ENCODE measurements at places on chromosomes 3 and 15. TPM values are rescaled to one million over a fixed set of nuclear protein-coding genes. Genes with fewer than 3 reads are reported as not detected.
A peak's percentile ranks its signal among the peaks of the same experiment; 100 is the strongest.

POC1A gene
- 0.46 TPM for polyA plus RNA-seq

RASA2 gene
- 3.2 TPM for polyA plus RNA-seq

CLDN16 gene
- 0.57 TPM for polyA plus RNA-seq

CLEC3B gene
- 31.9 TPM for polyA plus RNA-seq

CHRM5 gene
- not detected for polyA plus RNA-seq

ALS2CL gene
- polyA plus RNA-seq = 44.8 TPM

SOX14 gene
- polyA plus RNA-seq = not detected

GRCh38 chr3:39540162-39540921 is 72.9 kb downstream of the MOBP start:
- no peak for DNase-seq

- no peak for DNase-seq
Observed at GRCh38 chr3:106577241-106577640, 708.4 kb upstream of the CBLB start.

- no peak for DNase-seq
Observed at GRCh38 chr3:72855001-72855400, 6.8 kb upstream of the SHQ1 start.

- DNase-seq = no peak
Observed at GRCh38 chr3:71997066-71997653, 212.2 kb upstream of the PROK2 start.

DNA sequence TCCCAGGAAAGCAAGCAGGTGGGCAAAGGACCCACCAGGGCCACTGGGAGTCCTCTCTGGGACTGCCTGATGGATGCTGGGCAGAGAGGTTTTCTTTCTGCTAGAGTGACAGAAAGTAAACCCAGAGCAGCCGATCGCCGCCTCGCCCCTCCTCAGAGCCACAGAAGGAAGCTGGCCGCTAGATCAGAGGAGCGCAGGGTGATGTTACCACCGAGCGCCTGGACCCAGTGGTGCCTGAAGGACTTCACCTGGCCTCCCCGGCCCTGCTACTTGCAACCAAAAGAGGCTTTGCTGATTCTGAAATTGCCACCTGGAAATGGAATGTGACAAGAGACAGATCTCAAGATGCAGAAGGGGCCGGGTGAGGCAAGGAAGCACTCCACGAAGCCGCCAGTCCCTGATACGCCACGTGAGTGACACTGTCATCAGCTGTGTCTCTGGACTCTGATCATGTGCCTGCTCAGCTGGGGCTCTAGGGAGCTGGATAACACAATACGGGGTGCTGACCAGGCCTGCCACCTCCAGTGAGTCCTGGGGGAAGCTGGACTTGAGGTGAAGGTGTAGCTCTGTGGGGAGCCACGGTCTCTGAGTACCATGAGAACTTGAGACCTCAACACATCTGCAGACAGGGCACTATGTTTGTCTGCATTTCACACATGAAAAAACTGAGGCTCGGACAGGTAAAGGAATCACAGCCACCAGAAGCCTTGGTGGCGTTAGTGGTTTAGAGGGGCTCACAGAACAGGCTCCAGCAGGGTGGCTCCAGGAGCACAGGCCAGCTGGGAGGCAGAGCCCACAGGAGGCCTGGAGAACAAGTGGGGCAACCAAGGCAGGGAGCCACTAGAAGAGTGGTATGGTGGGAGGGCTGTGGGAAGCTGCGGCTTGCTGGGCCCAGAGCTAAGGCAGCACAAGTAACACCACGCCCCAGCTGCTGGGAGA is 137.9 kb upstream of the PRR20G start:
- DNase-seq = no peak

DNA sequence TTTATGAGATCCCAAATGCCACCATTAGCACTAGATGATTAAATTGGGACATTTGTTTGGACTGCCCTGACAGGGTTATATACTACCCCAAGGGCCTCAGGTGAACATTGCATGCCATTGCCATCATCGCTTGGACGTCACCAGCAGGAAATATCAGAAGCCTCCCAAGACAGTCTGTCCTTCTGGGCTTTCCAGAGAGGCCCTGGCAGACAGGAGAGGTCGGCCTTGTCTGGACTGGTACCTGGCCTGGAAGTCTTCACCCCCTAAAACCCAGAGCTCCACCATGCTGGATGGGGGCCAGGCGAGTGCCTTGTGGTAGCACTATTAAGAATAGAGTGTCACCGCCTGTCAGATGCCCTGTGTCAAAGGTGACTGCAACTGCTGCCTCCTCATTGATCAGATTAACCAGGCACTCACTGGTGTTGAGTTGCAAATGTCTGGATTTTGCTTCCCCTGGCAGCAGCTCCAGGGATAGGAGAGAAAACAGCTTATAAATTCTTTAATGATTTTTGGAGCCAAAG is 324.1 kb upstream of the RASGRP1 start:
- DNase-seq = peak; percentile 48

DNA sequence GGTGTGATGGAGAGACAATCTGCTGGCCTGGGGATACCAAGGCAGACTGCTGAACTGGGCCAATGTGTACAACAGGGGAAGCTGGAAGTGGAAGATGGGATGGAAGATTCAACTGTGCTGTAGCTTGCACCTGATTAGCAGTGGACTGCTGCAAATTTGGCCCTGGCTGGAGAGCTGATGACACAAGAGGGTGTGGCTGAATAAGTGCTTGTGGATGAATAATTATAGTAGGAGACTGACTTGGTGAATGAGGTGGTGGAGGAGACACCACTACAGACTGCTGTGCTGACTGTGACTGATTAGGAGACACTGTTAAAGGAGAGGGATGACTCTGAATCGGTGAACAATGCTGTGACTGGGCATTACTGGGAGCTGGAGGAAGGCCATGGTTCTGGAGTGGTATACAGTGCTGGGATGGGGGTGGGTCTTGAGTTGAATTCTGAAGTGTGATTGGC is 52.5 kb downstream of the PHC3 start:
- DNase-seq = no peak

- DNase-seq = no peak
Observed at GRCh38 chr3:28286595-28286994, 45.2 kb downstream of the CMC1 start.

Measured in pancreas (tissue), 10 donors.